ENCODE measurements at places on chromosomes 4 and X. TPM values are rescaled to one million over a fixed set of nuclear protein-coding genes. Genes with fewer than 3 reads are reported as not detected.

- DNase-seq, result no peak
Observed at GRCh38 chr4:2837110-2837903, 6.3 kb upstream of the ADD1 start.

- DNase-seq, result no peak
Observed at GRCh38 chrX:40148385-40149285, 50.9 kb upstream of the BCOR start.

DNA sequence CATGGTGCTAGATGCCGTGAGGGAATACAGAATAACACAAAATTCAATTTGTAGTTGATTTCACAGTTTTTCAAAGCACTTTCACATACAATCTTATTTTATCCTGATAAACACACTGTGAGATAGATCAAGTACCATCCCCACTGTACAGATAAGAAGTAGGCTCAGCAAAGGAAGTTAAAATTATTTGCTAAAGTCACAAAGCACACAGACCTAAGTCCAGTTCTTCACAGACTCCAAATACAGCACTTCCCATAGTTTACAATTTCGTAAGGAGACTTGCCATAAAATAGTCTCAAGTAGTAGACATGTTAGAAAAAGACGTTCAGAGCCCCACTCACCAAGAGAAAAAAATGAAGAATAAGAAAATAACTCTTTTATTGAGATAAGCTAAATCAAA is 7.8 kb upstream of the CUL4B start:
- no peak for DNase-seq

DNA sequence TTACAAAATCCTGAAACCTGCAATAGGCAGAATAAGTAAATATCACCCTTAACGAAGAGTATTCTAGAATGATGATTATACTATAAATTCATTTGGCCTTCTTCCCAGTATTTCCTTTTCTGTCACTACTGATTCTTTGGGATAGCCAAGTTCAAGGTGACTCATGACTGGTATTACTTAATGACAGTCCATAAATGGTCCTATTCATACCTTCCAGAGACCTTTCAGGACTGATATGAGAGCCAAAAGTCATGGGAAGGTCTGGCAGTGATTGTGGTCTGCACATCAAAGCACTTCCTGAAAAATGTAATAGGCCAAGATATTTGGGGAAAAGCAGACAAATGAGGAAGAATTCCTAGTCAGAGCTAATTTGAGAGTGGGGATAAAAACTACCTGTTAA is 239.6 kb upstream of the FAM47A start:
- no peak for DNase-seq

DNA sequence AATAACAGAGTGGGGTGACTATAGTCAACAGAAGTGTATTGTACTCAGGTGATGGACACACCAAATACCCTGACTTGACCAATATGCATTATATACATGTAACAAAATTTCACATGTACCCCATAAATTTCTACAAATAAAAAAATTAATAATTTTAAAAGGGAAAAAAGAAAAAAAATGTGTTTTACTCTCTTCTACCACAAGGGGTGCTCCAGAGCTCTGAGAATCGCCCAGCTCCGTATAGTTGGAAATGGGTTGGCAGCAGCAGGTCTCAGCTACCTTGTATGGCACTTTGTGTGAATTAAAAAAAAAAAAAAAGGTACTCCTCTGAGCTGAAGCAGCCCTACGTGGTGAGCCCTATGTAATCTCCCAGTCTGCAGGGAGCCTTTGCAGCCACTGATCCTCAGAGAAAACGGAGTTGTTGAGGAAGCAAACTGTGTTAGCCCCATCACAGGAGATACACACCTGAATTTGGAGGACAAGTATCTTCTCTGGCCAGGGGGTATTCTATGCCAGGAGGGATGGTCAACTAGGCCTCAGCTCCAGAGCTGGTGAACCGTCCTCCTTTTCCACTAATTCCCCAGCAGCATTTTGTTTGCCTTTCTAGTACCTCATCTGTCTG is 17.2 kb upstream of the POLA1 start:
- DNase-seq, result no peak

DNA sequence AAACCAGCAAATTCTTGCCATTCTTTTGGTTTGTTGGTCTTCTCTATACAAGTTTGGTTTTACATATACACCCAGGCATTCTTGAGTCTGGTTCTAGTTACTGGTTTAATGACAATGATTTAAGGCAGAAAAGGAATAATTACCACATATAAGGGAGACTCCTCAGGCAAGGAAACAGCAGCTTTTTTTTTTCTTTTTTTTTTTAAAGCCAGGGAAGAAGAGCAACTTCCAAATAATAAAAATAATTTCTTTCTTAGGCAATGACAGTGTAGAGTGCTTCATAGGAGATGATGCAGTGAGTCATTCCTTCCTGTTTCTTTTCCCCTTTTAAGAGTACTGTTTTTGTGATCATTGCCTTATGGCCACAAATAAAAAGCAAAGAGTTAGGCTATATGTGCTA is 289.7 kb downstream of the DKK2 start:
- no peak for DNase-seq

- DNase-seq, result no peak
Observed at GRCh38 chr4:79823148-79823763, 249.8 kb downstream of the ANTXR2 start.

DNA sequence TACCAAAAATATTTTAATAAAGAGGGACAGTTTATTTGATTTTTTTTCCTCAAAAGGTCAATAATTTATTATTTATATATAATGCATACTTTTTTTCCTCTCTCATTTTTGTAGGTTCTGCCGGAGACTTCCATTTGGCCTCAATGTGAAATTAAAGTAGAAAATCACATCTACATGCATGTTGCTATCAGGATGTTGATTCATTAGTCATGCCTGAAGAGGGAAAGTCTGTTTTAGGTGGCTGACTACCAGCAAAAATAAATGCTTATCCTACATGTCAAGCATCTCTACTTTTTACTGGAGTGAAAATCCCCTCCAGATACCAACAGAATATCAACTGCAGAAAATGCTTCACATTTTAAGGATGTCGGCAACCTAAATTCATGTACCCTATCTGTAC is 41.5 kb downstream of the KIAA0232 start:
- DNase-seq, result no peak

- no peak for DNase-seq
Observed at GRCh38 chrX:2682565-2683177, 8.4 kb upstream of the CD99 start.

DNA sequence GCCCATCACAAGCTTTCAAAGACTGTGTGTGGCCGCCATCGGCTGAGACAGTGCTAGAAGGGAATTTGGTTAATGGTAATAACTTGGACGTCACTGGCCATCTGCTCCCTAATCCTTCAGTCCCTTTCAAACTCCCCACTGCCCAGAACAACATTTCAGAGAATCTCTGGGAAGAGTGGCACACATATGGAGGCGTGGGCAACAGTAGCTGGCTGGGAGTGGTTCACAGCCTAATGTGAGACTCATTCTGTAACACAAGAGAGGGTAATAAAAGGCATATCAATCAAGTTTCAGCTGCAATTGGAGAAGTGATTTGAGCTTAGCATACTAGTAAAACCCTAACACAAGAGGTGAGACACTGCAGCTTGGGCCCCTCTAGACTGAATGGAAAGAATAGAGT is 15.4 kb downstream of the SMIM10 start:
- DNase-seq, result no peak

GRCh38 chrX:136468391-136469103 is 19.2 kb upstream of the BRS3 start:
- DNase-seq, result no peak

DNA sequence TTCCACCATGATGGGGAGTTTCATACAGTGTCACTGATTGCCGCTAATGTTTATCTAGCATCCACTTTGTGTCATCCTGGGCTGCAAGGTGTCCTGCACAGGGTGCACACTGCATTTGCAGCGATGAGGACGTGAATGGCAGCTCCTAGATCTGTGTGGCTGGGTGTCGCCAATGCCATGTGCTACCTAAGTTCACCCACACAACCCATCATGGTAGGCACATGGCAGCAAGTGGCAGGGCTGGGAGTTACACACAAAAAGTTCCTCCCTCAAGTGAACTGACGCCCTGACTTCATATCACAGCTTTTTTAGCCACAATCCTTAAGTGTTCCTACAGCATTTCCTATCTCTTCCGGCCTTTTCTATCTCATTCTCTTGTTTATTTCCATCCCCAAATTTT is 45.9 kb upstream of the SPRY1 start:
- DNase-seq, result no peak

GRCh38 chr4:8228319-8229250 is 29.5 kb downstream of the SH3TC1 start:
- DNase-seq, result peak; percentile 73

DNA sequence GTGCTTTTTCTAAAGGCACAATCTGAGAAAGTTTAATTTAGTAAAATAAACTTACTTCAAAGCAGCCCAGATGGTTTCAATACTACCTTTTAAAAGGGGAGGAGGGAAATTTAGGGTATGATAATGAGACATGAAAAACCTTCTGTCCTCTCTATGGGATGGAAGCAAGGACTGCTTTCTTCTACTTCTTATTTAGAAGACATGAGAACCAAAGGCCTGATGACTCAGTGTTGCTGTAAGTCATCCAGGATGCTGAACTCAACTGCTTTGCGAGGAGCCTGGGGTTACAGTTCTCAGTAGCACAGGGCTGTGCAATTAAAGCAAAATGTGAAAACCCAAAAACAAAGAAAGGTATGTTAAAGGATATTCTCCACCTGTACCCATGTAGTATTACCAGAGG is 140.8 kb upstream of the EDNRA start:
- no peak for DNase-seq

GRCh38 chrX:155747520-155747919 is 133.6 kb upstream of the VAMP7 start:
- DNase-seq, result no peak

GRCh38 chrX:121598356-121598755 is 550.9 kb downstream of the GLUD2 start:
- DNase-seq, result no peak

DNA sequence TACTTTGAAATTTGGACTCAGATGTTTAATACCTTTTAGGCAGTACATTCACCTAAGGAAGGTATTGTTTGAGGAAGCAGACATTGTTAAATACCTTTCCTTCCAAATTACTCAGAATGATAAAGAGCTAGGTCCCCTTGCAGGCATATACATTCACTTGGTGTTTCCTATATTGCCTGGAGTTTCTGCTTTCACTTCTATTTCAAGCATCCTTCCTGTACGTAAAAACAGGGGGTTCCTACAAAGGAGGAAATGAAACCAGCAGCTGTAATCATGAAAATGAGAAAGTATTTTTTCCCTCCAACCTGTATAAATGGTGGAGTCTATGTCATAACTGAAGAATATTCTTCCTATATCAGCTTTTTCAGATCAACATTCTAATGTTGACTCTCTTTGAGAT is 90.4 kb upstream of the RASGEF1B start:
- no peak for DNase-seq

DNA sequence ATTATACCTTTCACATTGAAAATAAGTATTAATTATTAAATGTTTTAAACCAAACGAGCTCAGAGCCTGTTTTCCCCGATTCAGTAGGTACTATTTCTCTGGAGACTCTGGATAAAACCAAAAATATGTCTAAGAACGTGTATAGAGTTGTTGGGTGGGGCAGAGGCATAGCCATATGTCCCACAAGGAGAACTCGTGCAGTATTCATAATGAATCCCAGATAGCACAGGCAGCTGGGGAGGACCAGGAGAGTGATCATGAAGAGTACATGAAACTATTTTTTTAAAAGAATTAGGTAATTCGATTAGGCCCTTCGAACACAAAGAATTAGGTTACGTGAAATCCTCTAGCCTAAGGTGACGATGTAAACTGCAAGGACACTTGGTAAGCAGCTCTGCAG is 76.1 kb downstream of the CLDN22 start:
- no peak for DNase-seq

- DNase-seq, result no peak
Observed at GRCh38 chr4:52982255-52982945, 120.3 kb downstream of the RASL11B start.

DNA sequence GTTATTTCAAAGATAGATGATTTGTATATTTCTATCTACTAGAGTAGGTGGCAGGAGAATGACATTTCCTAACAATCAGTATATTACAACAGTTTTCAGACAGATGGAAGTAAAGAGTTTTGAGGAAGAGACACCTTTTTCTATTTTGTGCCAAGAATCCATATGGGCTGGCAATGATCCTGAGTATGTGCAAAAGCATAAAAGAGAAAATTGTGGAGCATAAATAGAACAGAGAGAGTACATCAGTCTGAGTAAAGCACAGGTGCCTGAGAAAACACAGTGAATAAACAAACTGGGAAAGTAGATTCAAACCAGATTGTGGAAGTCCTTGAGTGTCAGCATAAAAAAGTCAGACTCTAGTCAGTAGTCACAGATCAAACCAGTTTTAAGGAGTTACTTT is 96.8 kb upstream of the WDR44 start:
- no peak for DNase-seq

- no peak for DNase-seq
Observed at GRCh38 chr4:133161570-133162295, 12.6 kb downstream of the PCDH10 start.

DNA sequence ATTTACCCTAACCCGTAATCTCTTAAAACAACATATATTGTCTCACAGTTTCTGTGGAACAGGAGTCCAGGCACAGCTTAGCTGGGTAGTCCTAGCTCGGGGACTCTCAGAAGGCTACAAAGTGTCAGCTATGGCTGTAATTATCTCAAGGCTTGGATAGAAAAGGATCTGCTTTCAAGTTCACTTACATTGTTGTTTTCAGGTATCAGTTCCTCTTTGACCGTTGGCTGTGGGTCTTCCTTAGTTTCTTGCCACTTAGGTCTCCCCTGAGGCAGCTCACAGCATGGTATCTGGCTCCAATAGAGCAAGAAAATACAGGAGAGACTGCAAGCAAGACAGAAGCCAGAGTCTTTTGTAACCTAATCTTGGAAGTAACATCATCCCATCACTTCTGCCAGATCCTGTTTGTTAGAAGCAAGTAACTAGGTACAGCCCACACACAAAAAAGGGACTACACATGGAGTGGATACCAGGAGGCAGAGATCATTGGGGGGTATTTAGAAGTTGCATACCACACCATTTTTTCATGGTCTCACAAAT is 137.0 kb downstream of the MAGEB5 start:
- no peak for DNase-seq

GRCh38 chr4:126850286-126850685 is 782.5 kb upstream of the INTU start:
- no peak for DNase-seq

- DNase-seq, result no peak
Observed at GRCh38 chr4:61273233-61273632, 73.1 kb downstream of the ADGRL3 start.

The LEF1 gene
- 7.2 TPM for total RNA-seq

The ASB9 gene
- 0.98 TPM for total RNA-seq

The NEUROG2 gene
- total RNA-seq, result not detected

The EMCN gene
- total RNA-seq, result 12.0 TPM

The EVC2 gene
- 16.0 TPM for total RNA-seq

The CTPS2 gene
- total RNA-seq, result 26.3 TPM

The FAM47A gene
- not detected for total RNA-seq

The CYTL1 gene
- total RNA-seq, result 0.44 TPM

The HMX1 gene
- not detected for total RNA-seq

The SYN1 gene
- total RNA-seq, result not detected

The ARMCX2 gene
- 13.4 TPM for total RNA-seq

The FREM3 gene
- total RNA-seq, result not detected

The PPP4R3C gene
- total RNA-seq, result not detected
